ENCODE measurements at places on chromosomes 2 and 18.

DNA sequence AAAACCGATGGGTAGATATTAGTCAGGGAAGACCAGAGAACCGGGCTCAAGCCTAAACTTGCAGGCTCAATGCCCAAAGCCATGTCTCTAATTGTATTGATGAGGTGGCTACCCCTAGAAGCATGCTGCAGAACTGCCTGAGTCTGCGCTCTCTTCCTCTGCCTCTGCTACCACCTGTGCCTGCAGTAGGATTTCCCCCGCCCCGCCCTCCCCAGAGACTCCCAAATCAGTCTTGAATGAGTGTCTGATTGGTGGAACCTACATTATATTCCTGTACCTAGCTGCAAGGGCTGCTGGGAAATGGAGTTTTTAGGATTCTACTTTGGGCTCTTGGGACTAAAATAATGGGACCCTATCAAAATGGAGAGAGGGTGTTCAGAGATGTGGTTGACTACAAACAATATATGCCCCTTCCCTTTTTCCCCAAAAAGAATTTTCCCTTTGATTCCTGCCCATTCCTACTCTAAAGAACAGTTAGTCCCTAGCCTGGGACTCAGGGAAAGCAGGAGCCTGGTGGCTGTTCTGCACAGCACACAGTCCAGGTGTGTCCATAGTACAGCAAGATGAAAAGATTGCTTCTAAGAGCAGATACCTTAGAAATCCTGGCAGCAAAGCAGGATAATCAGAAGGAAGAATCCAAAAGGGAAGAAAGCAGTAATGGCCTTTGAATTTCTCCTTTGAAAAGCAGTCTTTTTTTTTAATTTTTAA lies 12.5 kb downstream of the GRP start:
- DNase-seq: no peak

GRCh38 chr2:231926180-231926741 lies at the start of gene NPPC:
Gene NPPC (minus strand): TSS chr2:231926396. CDS start chr2:231926249, 147 bp downstream.
- peak; percentile 57 for DNase-seq

GRCh38 chr2:13240061-13240460 lies 523.3 kb downstream of the TRIB2 start:
- no peak for DNase-seq

- DNase-seq: no peak
Measured at GRCh38 chr2:30769891-30770462, 37.3 kb downstream of the CAPN13 start.

DNA sequence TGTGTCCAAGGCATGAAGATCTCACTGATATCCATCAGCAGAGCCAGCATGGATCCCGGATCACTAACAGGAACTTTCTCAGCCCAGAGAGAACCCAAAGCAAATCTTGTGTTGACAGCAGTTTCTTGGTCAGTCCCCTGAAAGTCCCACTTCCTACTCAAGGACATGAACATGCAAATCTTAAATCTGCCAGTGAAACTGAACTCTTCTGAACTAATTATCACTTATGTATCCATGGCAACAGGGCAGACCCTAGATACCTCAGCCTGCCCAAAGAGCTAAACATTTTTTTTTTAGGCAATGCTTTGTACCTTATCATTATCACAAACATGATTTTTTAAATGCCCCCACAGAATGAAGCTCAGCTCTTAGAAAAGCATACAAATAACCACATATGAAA lies 127.8 kb upstream of the DDX18 start:
- no peak for DNase-seq

GRCh38 chr18:21660078-21660477 lies 44.5 kb downstream of the ABHD3 start:
- no peak for DNase-seq

DNA sequence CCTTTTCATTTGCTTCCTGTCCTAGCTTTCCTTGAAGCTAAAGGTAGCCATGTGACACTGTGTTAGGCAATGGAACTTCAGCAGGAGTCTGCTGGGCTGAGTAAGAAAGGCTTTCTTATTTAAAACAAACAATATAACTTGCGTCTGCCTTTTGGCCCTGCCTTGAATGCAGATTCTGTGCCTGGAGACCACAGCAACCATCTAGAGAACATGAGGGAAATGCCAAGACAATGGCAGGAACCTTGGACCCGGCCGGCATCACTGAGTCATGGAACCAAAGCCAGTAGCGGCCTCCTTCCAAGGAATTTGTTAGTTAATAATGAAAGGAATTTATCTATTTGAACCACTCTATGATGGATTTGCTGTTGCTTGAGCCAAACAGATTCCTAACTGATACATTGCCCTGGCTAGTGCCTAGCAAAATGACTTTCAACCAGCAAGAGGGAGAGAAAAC lies 207.5 kb upstream of the EPHA4 start:
- peak; percentile 12 for DNase-seq

GRCh38 chr2:234502285-234502918 lies 5.5 kb upstream of the ARL4C start:
- peak; percentile 81 for DNase-seq

DNA sequence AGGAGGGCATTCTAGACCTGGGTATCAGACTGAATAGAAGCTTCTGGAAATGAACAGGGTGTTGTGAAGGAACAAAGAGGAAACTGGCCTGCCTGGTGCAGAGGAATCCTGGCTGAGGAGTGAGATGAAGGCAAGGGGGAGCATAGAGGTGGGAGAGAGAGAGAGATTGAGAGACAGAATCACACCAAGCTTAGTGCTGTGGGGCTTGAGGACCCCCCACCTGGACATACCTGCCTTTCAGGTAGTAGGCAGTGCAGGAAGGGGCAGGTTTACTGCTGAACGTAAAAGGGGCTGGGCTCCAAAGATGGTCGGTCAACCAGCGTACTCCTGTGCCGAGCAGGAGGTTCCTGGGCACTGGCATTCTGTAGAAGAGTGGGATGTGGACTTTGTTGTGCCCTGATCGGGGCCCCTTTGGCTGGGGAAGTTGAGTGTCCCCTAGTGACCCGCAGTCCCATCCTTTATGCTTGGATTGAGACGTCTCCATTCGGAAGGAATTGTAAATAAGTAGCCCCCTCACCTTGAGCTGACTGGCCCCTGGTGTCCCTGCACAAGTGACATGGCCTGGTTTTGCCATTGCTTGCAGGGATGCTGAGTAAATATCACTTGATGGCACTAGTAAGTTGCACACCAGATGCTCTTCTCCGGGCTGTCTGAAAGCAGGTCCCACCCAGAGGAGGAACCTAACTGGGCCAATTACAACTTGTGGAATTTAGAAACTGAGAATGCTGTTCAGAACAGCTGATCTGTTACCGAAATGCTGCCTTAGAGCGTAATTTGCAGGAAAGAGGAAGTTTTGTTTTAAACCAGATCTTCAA lies 1.4 kb downstream of the UBE2F start:
- DNase-seq: peak; percentile 78

GRCh38 chr2:42933824-42934254 lies 141.5 kb upstream of the HAAO start:
- DNase-seq: no peak

- no peak for DNase-seq
Measured at GRCh38 chr2:10242998-10243925, 59.4 kb upstream of the HPCAL1 start.

DNA sequence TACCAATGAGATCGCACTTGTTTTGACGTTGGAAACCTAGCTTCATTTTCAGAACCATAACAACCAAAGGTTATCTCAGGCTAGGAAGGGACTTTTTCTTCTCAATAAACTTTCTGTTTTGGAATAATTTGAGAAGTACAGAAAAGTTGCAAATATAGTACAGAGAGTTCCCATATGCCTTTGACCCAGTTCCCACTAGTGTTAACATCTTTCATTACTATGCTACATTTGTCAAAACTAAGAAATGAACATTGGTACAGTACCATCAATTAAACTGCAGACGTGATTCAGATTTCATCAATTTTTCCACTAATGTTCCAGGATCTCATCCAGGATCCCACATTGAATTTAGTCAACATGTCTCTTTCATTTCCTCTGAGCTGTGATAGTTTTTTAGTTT lies 111.6 kb downstream of the ATL2 start:
- no peak for DNase-seq

DNA sequence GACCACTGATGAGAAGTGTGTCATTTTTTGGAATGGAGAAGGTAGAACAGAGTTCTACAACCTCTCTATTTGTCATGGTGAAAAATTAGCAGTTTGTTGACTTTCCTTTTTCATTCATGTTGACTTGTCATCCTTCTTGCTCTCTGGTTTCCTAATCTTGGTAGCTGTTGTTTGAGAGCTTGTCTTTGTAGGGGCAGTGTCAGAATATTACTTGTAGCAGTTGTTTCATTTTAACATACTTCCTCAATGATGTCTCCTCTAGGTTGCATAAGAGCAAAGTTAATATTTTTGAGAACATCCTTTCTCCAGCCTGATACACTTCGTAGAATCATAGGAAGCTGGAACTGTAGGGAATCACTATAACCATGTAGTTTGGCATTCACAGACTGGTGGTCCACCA lies 368.2 kb upstream of the FANCL start:
- no peak for DNase-seq

GRCh38 chr2:136801661-136802060 lies 36.3 kb downstream of the THSD7B start:
- no peak for DNase-seq

- DNase-seq: no peak
Measured at GRCh38 chr2:86397986-86398385, 43.2 kb upstream of the KDM3A start.

GRCh38 chr2:182649316-182649715 lies 66.7 kb upstream of the DNAJC10 start:
- peak; percentile 45 for DNase-seq

Data from iris pigment epithelial cell (primary cell).